ENCODE measurements at places on chromosomes 1 and 21. TPM values are rescaled to one million over a fixed set of nuclear protein-coding genes. Genes with fewer than 3 reads are reported as not detected.

GRCh38 chr1:224670506-224670905 is 54.4 kb downstream of the CNIH3 start:
- DNase-seq, result no peak

The TRIM58 gene
- 0.99 TPM for total RNA-seq

The MXRA8 gene
- 326 TPM for total RNA-seq

- DNase-seq, result no peak
Measured at GRCh38 chr1:150791585-150791984, 16.5 kb downstream of the CTSK start.

GRCh38 chr1:231690059-231690458 is 63.5 kb downstream of the DISC1 start:
- DNase-seq, result no peak

The LCE2A gene
- total RNA-seq, result not detected

The GPR37L1 gene
- not detected for total RNA-seq

DNA sequence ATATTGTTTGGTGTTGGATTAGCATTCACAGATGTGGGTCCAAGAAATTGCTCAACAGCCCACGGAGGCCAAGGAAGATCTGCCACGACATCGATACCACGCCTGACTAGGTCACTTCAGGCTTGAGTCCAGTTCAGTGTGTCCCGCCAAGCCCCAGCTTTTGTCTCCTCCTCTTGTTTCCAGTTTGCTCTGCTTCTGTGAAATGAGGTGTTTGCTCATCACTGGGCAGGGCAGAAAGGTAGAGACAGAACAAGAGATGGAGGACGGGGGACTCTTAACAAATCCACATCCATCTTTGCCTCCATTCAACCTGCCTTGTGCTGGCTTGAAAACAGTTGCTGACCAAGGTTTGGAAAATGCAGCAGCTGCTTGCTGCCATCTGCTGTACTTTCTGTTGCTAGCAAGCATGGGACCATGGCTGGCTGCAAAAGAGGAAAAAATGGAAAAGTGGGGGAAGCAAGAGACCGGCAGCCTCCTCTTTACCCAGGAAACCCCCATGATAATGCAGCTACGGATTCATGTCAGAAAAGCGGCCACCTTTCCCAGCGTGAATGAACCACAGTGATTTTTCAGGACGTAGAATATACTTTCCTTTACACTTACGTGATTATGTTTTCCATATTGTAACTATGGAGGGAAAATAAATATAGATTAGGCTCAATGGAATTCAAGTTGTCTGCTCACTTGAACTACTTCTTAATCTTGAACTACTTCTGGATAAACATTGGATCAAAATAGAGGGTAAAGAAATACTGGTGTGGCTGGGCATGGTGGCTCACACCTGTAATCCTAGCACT is 80.2 kb upstream of the GREM2 start:
- DNase-seq, result no peak

- no peak for DNase-seq
Measured at GRCh38 chr21:42247716-42248115, 28.8 kb downstream of the ABCG1 start.

The SPATA21 gene
- not detected for total RNA-seq

GRCh38 chr21:40765811-40766210 is 81.1 kb downstream of the DSCAM start:
- no peak for DNase-seq

- no peak for DNase-seq
Measured at GRCh38 chr1:17293681-17294425, 14.1 kb upstream of the PADI4 start.

DNA sequence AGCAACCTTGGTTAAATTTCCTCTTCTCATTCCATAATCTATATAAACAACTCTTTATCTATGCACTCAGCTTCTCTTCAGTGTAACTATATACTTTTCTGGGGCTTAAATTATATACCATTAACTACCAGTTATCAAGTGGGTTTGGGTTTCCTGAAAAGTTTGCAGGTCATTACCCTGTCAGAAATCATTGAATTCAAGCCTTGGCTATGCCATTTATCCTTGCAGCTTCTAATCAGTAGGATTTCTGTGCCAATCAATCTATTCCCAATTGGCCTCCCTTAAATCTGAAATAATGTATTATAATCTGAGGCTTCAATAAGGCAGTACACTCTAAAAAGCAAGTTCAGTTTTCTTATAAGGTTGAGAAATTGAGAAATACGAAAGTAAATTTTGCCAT is 466.5 kb downstream of the NCAM2 start:
- DNase-seq, result no peak

GRCh38 chr1:54583307-54583686 is 35.3 kb downstream of the ACOT11 start:
- no peak for DNase-seq

DNA sequence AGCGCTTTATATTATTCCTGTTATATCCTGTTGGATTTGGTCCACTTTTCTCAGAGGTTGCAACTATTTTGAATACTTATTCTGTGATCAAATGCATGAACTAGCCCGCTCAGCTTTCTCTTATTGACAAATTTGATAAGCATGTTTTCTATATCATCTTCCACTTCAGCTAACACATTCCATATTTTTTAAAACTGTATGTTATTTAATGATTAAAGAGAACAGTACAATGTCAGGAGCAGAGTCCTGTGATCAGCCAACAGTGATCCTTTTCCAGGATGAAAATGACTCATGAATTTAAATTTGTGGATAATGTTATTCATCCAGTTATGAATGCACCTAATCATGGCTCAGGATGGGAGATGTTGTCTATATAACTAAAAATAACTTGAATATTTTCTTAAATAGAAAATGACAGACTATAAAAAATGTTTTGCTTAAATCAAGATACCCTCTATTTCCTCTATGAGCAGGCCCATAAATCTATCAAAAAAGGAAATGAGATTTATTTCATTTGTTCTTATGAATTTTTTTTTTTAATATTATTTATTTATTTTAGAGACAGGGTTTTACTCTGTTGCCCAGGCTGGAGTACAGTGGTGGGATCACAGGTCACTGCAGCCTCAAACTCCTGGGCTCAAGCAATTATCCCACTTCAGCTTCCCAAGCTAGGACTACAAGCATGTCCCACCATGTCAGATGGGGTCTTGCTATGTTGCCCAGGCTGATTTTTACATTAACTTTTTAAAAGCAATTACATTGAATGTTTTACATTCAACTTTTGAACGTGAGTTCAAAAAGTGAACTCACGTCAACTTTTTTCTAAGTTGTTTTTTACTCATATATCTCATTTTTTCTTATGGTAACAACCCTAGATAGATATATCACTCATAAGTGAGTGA is 12.5 kb downstream of the BPNT1 start:
- no peak for DNase-seq

GRCh38 chr1:16628361-16629111 is 15.2 kb upstream of the NBPF1 start:
- no peak for DNase-seq

The S100A16 gene
- total RNA-seq, result 82.3 TPM

GRCh38 chr21:37435711-37436110 is 69.1 kb downstream of the DYRK1A start:
- no peak for DNase-seq

DNA sequence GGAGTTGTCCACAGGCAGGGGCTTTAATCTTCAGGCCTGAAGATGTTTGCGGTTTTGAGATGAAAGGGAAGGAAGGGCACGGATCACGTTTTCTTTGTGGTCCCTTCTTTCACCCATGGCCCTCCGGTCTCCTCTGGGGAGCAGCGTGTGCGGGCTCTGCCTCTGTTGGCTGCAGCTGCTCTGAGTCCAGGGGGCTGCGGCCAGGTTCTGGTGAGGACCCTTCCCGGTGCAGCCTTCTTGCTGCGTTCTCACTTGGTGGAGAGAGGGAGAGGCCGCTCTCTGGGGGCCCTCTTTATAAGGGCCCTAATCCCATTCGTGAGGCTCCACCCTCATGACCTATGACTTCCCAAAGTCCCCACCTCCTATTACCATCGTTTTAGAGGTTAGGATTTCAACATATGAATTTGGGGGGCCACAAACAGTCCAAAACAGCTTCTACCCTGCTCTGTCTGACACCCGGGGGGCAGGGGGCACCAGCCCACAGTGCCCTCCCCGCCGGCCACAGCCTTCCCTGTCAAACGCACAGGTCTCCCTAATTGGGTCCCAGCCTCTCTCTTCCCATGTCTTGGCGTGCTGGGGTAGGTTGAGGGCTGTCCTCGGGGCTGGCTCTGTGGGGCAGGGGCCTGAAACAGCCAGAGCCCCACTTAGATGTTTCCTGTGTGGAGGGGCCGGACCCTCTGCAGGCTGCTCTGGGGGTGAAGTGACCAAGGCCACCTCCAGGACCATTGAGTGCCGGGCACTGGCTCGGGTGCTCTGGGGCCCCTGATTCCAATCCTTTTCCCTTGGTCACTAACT is 100.1 kb upstream of the C1orf174 start:
- DNase-seq, result no peak

- DNase-seq, result no peak
Measured at GRCh38 chr1:19774180-19774785, 25.4 kb downstream of the TMCO4 start.

DNA sequence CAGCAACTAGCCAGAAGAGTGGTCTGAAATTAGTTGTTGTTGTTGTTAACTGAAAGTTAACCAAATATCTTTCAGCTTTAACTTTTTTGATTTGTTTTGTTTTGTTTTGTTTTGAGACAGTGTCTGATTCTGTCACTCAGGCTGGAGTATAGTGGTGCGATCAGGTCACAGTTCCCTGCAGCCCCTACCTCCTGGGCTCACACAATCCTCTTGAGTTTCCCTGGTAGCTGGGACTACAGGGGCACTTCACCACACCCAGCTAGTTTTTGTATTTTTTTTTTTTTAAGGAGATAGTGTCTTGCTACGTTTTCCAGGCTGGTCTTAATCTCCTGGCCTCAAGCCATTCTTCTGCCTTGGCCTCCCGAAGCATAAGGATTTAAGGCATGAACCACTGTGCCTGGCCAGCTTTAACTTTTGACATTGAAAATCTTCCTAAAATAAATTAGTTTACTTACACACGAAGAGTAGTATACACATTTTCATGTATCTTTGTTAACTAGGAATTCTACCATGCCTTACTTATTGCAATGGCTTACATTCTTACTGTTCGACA is 45.0 kb downstream of the GNG12 start:
- DNase-seq, result no peak

Data from thoracic aorta (tissue), 2 donors.